ENCODE measurements at places on chromosomes 5 and 9.

DNA sequence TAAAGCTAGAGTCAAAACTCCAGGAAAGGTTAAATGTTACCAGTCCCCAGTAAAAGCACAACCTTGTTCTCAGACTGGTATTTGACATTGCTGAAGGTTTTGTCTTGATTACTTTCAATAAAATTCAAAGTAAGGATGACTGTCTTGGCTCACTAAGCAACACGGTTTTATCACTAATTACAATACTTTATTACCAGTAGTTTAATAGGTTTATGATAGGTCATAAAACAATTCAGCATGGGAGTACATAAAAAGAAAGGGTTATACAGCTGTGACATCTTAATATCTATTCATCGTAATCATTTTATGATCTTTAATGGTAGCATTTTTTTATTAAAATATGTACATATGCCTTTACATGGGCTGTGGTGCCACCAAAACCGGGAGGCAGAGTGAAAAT, 370.7 kb upstream of the IRX2 start:
- no peak for DNase-seq

DNA sequence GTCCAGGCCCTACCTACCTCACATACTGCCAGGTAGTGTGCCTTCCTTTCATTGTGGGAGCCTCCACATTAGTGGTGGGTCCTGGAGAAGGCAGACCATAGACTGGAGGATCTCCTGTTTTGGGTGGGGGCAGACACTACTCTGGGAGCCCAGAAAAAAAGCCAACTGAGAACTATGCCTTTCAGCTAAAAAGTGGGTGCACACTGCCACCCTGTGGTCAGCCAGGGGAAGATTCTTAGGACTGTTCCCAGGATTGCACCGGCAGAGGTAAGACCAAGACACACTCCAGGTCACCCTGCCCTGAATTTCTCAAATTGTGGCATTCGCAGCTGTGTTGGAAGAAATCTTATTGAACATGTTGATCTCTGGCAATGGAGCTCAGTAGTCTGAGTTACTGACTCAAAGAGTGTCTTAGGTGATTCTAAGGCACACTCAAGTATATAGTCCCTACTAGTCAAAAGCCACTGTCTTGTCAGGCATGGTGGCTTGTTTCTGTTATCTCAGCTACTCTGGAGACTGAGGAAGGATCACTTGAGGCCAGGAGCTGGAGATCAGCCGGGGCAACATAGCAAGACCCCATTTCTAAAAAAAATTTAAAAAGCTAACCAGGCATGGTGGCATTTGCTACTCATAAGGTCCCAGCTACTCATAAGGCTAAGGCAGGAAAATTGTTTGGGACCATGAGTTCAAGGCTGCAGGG, 3.6 kb downstream of the SIGMAR1 start:
- DNase-seq = peak; percentile 85

GRCh38 chr9:136248951-136249876, 3.6 kb upstream of the QSOX2 start:
- no peak for DNase-seq

- no peak for DNase-seq
These were observed 260.7 kb downstream of the NR3C1 start for GRCh38 chr5:143142596-143143435.

DNA sequence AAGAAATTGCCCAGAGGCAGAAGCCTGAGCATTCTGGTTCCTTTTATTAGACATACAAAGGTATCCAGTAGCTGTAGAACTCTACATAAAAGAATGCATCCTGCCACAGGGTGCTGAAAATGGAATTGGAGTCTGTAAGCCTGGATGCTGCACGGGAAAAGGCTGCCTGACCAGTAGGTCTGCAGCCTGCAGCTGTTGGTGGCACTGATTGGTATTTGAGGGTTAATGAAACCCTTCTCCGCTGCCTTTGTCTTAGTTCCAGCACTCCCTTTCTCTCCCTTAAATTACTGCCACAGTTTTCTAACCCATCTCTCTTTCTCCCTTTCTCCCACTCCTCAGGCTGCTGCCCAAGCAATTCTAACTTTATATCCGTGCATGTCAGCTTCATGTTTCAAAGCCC, 64.7 kb downstream of the BRINP1 start:
- DNase-seq = no peak

Measured in hematopoietic multipotent progenitor cell treated with erythropoietin and hydrocortisone succinate and interleukin-3 and kit ligand, for 17 days (in vitro differentiated cells).